ENCODE measurements at places on chromosomes 16 and 17.

GRCh38 chr16:58225965-58226602 lies 28.2 kb upstream of the CSNK2A2 start:
- DNase-seq, result no peak

- no peak for DNase-seq
These were observed 60.5 kb downstream of the RAP1GAP2 start for GRCh38 chr17:2856727-2857126.

DNA sequence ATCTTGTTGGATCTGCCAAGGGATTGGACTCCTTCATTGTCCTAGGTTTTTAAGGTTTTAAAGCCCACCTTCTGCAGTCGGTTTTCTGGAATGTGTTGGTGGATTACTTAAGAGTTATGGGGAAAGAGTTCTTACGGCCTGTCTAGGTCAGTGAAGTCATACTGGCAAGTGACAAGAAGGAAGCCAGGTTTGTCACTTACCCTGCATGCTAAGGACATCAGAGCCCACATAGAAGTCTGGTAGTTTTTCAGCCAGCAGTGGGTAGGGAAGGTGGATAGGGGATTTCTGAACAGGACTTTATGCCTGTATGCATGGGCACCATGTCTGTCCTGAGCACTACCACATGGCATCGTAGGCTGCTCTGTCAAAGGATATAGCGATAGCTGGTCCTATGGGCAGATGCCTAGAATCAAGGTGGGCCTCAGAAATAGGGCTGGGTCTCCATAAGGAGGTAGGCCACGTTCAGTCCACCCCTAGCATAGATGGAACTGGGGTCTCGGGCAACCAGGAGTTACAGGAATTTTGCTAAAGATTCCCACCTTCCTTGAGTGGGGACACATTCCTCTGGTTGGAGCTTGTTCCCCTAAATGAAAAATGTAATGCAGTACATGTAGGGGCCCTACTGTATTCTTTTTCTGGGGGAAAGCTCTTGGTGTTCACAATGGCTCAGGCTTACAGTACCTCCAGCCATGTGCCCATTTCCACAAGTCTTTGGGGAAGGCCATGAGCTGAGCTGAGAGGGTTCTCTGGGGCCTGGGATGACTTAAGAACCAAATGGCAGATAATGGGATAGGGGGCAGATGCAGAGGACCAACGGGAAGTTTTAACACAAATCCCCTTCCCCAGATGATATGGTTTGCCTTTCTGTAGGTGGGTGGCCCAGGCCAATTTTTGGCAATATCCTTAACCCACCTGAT lies 27.5 kb downstream of the TRPV2 start:
- no peak for DNase-seq

- DNase-seq, result no peak
These were observed 9.2 kb downstream of the DNAH17 start for GRCh38 chr17:78567991-78568390.

- DNase-seq, result no peak
These were observed 19.1 kb downstream of the NGFR start for GRCh38 chr17:49514071-49514721.

DNA sequence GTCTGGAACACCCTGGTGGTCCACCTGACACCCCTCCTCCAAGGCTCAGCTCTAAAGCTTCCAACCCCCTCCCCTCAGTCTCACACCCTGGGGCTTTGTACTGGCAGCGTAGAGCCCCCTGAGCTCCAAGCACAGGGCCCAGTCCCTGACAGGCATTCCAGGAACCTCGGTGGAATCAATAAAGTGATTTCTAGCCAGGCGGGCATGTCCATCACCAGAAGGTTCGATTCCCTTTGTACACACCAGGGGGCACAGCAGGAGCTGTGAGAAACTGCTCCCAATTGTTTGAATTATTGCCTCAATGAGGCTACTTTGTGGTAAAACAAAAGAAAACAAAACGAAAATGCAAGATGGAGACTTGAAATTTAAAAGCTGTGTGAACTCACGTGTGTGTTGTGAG lies 51.8 kb downstream of the SMPD3 start:
- no peak for DNase-seq

DNA sequence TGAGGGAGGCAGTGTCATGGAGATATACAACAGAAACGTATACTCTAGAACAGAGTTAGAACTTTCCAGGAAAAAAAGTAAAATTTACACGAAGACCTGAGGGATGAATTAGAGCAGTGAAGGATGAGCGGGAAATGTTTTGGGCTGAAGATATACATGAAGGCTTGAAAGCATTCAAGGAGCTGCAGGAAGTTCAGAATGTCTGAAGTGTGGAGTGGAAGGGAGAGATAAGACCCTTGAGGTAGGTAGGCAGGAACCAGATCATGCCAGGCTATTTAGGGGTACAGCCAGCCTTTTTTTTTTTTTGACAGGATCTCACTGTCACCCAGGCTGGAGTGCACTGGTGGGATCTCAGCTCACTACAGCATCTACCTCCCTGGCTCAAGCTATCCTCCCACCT lies 3.2 kb upstream of the NLK start:
- DNase-seq, result no peak

DNA sequence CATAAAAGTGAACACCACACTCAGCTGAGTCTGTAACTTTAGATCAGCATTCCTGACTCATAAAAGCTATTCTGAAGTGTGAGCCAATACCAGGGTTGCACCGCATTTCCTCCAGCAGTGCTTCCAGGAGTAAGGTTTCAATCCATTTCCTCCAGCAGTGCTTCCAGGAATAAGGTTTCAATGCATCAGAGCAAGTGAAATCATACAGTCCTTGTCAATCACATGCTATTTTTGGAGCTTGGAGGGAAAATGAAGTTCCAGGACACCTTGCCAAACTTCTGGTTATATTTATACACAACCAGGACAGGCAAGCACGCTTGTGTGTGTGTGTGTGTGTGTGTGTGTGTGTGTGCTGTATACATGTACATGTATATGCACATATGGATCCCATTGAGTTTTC lies 327.6 kb downstream of the GRIN2A start:
- DNase-seq, result no peak

DNA sequence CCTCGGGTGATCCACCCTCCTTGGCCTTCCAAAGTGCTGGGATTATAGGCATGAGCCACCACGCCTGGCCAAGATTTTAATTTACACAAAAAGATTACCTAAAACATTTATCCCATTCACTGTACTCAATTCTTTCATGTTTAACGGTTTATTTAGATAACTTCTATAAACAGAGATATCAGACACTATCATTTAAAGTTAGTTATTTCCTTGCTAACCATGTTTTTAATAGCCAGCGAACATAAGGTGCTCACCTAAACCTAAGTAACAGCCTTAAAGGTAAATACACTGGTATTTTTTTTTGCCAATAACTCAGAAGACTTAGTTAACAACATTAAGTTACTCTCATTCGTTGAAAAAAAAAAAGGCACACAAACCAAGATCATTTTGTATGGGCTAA lies 82.0 kb upstream of the C17orf78 start:
- DNase-seq, result no peak

DNA sequence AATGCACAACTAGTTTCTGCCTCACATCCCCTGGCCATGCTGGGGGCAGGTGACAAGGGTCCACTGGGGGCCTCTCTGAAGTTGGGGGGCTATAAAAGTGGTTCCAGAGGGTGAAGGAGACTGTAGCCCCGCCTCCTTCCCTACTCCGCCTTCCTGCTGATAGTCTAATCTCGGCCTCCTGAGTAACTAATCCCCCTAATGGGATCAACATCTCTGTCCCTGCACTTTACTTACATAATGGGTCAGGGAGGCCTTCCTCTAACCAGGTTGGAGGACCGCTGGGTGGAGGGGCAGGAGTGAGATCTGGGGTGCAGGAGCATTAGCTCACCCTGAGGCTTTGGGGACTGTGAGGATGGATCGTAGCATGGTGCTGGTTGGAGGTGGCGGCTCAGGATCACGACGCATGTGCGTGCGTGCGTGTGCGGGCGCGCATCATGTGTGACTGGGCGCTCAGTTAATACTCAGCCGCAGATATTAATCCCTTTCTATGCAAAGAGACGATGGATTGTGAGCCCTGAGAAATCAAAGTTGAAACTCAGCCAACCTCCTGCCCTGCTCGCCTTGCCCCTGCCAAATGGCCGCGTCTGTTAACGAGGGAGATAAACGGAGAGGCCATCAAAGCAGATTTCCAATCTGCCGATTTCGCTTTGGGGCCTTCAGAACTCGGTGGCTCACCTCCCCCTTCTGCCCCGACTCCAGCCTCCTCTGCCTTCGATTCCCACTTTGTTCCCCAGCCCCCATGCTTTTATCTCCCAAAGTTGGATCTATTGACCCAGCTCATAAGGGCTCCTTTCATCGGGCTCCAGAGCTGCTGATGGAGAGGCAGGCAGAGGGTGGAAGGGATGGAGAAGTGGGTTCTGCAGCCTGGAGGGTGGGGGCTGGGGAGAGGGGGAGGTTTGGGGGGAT lies 107.3 kb downstream of the SDK2 start:
- peak; percentile 13 for DNase-seq
